NCI-H82 (cell line): ENCODE measurements at places on chromosomes 5 and 9.

DNA sequence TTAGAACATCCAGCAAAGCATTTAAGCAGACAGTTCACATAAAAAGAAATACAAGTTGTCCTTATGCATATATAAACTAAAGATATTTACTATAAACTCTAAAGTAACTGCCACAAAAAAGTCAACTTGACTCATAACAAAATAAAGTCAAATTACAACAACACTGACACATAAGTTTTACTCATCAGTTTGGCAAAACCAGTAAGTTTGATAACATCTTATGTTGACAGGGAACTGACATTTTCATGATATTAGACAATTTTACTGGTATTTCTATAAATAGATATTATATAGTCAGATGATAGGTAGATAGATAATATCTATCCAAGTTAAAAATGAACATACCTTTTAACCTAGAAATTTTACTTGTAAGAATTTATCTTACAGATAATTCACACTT, 9.9 kb upstream of the TSLP start:
- no peak for DNase-seq

- DNase-seq, result no peak
Measured at GRCh38 chr5:88658886-88659285, 224.1 kb downstream of the MEF2C start.

- DNase-seq, result peak; percentile 65
Measured at GRCh38 chr5:170183816-170184687, 48.7 kb upstream of the C5orf58 start.

DNA sequence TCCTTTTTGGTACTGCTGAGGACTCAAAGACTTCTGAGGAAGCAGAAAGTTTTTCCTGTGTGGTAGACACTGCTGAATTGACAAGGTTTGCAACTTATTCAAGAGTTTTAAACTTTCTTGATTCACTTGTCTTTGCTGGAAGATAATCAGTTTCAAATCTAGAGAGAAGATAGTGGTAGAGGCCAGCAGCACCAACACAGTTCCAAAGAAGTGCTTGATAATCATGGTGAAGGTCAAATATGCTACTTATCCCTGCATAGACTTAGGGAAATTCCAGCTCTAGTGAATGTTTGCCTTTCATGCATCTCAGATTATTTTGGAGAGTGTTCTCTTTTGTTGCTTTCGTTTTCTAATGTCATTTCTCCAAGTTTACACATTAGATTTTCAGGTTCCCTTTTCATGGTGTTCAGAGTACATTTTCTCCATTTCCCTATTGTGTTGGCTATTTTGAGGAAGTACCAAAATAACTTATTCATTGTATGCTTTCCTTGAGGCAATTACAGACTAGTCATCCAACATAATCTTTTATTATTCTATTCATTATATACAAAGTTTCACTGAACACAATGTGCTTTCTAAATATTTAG, 550 bp downstream of the IFNE start:
- DNase-seq, result no peak

GRCh38 chr5:14455814-14456321, 125.7 kb upstream of the OTULINL start:
- no peak for DNase-seq

DNA sequence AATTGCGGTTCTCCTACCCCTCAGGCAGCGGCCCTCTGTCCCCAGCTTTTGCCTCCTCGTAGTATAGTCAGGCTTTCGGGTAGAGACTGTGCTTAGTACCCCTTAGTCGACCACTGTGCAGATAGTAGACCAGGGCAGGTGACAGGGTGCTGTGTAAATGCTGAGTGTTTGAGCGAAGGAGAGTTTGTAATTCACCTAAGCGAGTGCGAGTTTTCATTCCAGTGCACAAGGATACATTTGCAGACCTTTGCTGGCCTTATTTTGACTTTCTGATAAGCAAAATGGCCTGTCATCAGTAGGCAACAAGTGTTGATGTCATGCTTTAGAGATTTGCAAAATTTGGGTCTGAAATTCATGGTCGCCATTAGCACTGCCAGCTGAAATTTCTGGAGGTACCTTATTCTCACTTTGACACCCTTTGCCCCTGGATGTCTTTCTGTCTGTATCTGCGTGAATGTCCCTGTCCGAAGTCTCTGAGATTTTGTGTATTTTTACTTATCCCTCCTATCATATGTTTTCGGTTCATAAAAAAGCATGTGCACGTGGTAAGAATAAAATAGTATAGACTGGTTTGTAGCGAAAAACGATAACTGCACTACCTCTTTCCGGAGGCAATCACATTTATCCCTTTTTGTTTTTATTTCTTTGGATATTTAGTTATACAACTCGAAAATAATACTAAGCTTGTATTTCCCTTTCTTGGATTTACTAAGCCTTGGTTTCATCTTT, 1.9 kb downstream of the LMNB1 start:
- DNase-seq, result no peak

DNA sequence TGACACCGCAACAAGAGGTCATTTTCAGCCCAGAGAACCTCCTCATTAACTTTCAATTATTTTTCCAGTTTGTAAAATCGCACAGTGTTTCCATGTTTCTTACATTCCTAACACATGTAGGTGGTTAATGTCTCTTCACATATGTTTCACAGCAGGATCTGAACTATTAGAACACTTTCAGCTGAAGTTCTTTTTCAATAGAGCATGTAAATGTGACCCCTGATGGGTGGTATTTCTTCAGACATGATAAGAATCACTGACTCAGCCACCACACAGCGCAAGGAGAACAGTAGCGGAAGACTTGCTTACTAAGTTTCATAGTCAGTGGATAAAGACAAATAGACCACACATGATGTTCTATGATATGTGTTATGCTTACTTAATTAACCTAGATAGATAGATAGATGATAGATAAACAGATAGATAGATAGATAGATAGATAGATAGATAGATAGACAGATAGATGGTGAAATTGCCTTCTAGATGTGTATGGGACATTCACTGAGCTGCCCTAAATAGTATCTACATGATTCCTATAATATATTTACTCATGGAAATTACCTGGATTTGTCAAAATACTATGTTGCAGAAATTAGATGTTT, 1992.1 kb upstream of the NUDT12 start:
- DNase-seq, result no peak

DNA sequence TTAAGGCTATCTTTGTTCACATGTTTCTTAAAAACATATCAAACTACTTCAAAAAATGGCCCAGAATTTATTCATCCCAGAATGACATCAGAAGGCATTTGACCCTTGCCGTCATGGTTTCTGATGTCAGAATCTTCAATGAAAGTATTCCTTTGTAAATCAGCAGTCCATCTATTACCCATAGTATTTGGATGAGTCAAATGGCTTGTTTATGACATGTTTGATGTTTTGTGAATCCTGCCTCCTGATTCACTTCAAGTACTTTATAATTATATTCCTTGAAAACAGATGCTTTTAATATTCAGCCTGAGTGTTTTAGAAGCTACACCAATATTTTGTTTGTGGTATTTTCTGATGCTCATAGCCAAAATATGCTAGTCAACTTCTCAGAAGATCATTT, 200.8 kb upstream of the MEF2C start:
- no peak for DNase-seq

GRCh38 chr5:39219437-39219836, at the start of gene FYB1:
Gene FYB1, minus strand, starts transcription at chr5:39219563. Its CDS starts 16,603 bp downstream, at chr5:39202960.
- DNase-seq, result no peak

DNA sequence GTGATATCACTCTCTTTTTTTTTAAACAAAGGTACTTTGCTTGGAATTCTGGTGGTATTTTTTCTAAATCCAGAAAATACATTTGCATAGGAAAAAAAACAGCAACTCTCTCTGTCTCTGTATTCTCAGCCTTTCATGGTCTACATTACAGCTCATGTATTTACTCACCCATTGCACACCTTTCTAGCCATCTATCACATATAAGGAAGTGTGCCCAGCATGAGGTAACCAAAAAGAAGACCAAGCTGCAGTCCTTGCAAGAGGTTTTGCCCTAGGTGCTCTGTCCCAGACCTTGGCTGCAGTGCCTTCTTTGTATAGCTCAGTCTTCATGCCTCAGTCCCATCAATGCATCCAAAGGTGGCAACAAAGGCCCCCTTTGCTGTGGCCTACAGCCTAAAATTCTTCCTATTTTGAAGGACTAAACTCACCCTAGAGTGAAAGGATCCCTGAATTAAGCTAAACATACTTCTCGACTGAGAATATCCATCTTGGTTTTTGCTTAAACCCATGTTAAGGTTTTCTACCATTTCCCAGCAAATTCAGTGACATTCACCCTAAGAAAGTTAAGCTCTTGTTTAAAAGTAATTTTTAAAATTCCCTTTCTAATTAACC, 446.4 kb downstream of the KIF4B start:
- no peak for DNase-seq

DNA sequence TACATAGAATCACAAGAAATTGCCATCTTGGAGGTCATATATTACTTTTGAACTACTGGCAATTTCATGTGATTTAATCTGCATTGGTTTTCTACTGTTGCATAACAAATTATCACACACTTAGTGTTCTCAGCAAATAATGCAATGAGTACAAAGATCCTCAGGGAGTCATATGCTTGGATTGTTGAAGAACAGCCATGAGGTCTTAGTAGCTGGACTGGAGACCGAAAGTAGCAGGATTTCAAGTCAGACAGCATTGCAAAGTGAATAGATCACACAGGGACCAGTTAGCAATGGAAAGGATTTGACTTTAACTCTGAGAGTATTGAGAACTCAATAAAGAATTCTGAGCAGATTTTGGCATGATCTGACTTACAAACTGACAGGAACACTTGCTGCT, 32.2 kb upstream of the FRMD3 start:
- DNase-seq, result no peak

DNA sequence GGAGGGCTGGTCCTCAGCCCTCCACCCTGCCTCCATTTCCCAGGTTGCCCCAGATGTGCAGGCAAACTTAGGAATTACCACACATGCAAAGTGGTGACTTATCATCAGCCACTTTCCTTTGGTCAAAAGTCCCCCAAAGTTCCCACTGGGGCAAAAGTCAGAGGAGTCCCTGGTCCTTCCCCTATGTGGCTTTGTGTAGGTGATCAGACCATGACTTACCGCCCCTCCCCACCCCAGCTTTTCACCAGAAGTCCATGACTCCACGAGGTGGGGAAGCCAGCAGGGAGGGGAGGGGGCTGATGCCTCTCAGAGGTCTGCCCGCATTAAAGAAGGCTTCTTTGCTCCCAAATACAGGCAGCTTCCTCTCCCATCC, 5.8 kb downstream of the TRAF1 start:
- peak; percentile 95 for DNase-seq
